ENCODE measurements at places on chromosomes 2 and 18.
A peak's percentile ranks its signal among the peaks of the same experiment; 100 is the strongest.

- DNase-seq: no peak
Measured at GRCh38 chr2:70068119-70068518, 19.2 kb upstream of the PCBP1 start.

DNA sequence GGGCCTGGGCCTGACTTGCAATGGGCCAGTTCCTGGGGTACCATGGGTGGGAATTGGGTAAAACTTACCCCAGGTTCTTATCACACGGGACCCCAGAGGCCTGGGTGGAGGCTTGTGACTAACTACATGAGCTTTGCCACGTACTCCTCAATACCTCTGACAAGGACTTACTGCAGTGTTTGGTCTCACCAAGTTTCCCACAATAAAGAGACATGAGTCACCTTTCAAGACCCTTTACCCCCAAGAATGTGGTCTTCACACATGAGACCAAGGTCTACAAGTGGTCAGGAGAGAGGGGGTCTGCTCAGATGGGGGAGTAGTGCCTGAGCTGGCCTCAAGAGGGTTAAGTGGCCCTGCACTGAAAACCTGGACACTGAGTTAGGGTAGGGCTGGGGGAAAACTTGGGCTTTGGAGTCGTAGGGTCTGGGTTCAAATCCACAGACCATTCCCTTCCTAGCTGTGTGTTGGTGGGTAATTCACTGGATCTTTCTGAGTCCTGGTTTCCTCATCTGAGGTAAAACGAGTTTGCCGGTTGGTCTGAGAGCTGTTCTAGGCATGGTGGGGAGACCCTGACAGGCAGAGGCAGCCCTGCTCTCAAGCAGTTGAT is 2.0 kb upstream of the GNLY start:
- no peak for DNase-seq

DNA sequence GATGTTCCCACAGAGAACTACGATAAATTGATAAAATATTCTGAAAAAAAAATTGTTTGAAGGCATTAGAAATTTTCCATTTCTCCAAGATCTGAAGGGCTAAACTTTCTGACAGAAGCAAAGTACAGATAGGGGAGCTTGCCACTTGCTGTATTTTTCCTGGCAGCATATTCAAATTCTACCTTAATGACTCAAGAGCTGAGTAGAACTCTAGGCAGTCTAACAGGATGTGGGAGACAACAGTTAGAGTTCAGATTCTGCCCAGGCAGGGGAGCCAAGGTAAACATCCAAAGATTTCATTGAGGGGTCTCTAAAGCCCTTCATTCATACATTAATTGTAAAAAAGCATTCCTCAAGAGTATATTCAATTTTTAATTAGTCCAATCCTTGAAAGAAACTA is 46.0 kb upstream of the RIT2 start:
- no peak for DNase-seq

DNA sequence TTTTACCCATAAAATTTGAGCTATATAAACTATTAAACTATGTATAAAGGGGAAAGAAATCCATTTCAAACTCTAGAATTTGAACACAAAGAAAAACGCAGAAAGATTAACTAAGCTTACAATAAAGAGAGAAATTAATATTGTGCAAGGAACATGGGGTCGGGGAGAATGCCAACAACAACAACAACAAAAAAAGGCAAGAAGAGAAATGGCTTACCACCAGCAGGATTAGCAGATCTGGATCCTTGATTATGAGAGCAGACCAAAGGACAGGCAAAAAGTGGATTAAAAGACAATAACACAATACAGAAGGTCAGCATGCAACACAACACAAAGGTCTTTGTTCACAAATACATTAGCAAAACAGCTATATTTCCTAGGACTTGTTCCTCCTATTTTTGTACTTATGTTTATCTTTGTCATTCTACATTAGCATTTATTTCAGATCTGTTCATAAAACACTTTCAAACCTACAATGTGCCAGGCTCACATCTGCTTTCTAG is 103.4 kb upstream of the RNU4ATAC start:
- DNase-seq: no peak

- DNase-seq: no peak
Measured at GRCh38 chr2:189574793-189575475, 5.7 kb downstream of the SLC40A1 start.

DNA sequence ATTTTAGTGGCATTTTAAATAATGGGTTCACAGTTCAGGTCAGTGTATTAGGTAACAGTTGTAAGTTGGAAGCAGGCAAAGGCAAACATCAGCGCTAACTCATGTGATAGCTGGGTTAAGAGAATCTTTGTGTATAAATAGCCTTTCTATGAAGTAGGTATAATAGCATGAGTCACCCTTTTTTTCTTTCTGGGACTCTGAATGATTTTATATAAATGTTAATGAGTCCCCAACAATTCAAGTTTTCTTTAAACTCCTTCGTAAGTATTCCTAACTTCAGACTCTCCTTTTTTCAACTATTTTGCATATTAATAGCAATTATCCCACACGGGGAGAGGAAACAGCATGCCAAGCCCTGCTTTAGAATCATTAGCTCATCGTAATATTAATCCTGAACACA is 384.3 kb downstream of the PIK3C3 start:
- DNase-seq: no peak

- DNase-seq: no peak
Measured at GRCh38 chr2:171346723-171347557, 86.8 kb downstream of the METTL8 start.

GRCh38 chr18:66557091-66557490 is 46.8 kb downstream of the CDH19 start:
- peak; percentile 50 for DNase-seq

DNA sequence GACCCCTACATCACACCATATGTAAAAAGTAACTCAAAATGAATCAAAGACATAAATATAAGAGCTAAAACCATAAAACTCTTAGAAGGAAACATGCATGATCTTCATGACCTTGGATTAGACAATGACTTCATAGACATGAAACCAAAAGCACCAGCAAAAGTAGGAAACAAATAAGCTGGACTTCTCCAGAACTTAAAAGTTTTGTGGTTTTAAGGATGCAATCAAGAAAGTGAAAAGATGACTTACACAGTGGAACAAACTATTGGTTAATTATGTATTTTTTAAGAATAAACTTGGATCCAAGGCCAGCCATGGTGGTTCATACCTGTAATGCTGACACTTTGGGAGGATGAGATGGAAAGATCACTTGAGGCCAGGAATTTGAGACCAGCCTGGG is 150.2 kb downstream of the GALNT1 start:
- DNase-seq: no peak

GRCh38 chr2:144920755-144921530 is 401.0 kb upstream of the ZEB2 start:
- DNase-seq: no peak

GRCh38 chr2:39511605-39512433 is 74.7 kb upstream of the MAP4K3 start:
- no peak for DNase-seq

GRCh38 chr18:77063260-77063659 is 69.3 kb downstream of the MBP start:
- DNase-seq: peak; percentile 92

GRCh38 chr18:31101183-31102024 is 817 bp downstream of the DSC2 start:
- peak; percentile 42 for DNase-seq

DNA sequence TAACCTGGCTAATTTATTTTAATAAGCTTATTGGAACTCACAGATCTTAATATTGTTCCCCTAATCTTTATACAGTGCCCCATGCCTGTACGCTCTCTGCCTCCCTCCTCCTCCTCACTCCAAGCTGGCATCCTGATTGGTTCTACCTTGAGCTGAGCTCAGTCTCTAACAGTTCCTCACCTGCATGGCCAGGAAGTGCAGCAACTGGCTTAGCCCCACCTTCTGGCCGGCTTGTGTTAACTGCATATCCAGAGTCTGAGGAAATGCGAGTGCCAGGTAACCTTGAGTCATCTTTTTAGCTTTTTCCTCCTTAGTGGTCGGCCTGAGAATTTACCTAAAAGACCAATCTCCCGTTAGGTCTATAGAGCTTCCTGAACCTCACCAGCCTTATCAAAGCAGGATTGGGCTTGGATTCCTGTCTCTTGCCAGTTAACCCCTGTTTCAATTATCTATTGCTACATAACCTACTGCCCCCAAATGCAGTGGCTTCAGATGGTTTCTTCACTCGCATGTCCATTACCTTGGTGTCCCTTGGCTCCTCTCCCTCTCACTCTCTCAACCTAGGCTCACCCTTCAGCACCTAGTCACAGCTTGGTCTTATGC is 89.5 kb upstream of the STK39 start:
- DNase-seq: peak; percentile 92

DNA sequence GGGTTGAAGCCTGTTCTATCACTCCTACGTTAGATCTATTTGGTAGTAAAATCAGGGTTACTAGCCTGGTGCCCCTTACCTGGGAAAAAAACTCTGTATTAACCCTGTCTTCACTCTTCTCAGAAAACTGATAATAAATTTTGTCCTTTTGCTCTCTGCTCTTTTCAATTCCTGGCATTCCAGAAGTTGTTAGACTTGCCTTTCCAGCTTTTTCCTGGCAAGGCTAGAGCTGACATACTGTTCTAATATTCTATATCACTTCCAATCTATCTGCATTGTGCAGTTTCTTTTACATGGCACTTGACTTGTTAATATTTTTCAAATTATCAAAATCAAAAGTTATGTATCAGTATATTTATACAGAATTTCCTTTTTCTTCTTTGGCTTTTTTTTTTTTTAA is 162.2 kb downstream of the FIGN start:
- peak; percentile 50 for DNase-seq

DNA sequence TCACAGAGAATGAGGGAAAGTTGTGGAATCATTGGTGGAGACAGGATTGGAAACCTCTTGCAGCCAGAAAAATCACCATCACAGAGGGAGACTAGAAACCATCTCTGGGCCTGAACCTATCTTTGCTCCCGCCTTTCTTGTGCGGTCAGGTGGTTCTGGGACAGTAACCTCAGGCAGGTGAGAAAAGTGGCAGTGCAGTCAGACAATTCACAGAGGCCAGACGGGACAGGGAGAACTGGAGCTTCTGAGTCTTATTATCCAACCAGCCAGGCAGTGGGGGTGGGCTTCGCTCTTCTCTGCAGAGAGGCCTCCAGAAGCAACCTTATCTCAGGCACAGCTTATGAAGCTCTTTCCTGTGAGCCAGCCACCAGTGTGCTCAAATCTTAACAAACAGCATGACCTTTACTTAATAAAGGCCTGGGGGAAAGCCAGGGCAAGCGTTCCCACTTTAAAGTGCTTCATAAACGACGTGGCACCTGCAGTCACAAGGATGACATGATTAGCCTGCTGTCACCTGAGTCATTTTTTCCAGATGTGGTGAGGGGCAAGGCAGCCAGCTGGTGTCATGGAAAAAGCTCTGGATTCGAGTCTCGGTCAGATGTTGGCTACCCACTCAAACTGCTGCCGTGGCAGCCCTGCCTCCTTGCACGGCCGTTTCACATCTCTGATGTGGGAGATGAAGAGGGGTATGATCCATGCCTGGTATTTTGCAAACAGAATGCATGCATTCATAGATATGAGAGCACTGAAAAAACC is 109.7 kb downstream of the B3GNT2 start:
- no peak for DNase-seq

GRCh38 chr18:72985686-72986085 is 117.9 kb upstream of the NETO1 start:
- no peak for DNase-seq

DNA sequence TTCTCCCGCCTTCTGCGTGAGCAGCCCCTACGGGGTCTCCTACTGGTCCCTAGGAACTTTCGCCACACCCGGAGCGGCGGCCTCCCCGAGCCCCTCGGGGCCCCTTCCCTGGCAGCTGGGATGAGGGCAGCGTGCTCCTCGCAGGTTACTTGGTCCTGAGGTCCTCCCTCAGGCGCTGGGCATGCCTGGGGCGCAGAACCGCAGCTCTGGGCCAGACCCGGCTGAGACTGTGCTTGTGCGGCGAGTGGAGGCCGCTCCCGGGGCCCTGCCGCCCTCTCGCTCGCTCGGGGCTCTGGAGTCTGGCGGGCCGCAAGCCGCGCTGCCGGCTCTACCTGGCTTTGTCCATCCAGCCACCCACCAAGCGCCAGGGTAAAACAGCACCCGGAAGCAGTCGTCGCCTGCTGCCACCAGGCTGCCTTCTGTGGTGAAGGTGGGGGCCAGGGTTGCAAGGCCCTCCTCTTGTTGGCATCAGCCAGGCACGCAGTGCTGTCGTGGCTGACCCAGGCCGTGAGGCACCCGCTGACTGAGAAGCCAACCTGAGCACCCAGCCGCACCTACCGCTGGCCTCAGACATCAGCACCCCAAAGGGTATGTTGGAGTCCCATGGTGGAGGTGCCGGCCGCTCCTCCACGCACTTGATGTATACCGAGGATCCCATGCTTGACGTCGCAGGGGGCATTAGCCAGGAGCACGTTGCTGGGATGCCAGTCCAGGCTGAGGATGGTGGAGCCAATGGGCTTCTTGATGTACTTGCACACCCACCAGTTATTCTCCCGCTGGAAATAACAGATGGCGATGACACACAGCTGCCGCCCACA is 46.1 kb upstream of the PTH2R start:
- DNase-seq: no peak

GRCh38 chr2:104384961-104385360 is 469.0 kb upstream of the POU3F3 start:
- DNase-seq: no peak

GRCh38 chr18:3983351-3983969 is 471.6 kb downstream of the DLGAP1 start:
- DNase-seq: peak; percentile 92

DNA sequence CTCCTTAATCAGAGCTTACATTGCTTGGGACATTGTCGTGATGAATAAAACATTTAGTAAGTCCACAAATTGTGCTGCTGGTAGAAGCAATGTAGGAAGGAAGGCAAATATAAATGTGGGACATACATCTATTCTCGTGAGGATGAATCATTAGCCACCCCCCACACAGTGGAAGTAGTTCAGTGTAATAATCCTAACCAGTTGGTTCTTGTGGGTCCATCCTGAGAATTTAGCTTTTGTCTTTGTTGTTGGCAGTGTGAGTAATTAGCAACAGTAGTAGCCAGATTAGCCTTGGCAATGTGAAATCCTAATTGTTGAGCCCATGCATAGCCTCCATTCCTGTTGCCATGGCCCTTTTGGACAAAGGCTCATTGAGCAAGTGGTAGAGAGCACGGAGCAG is 532.1 kb downstream of the FBXO15 start:
- DNase-seq: peak; percentile 74

DNA sequence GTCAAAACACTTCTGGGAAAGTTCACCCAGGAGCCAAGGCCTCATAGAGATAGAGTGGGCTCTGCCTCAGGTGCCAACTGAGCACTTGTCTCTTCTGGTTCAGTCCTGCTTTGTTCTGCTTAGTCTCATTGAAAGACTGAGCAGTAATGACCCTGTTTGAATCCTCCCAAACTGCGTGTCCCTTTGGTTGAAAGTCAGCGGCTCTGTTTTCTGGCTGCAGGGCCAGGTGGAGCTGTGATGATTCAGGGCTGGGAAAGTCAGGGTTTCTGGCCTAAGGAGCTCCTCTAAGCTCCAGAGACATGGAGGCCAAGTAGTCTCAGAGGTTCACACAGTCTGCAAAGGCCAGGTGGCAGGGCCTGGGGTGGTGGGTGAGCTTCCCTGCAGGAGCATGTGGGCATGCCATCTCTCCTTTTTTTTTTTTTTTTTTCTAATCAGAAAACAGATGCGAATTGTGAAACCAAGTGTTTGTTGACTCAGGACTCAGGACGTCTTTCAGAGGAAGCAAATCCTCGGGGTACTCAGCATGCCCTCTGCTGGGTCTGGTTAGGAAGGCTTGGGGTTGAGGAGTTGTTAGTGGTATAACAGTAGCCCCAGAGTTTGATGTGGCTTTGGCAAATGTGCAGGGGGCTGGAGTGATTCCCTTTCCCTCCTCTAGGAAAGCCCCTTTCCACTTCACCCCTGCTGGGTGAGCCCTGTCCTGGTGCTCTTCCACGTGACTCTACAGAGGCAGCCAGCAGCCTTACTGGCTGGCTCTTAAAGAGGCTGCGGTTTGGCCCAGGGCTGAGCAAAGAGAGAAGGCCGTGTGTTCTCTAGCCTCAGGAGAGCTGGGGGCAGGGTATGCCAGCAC is 38.3 kb downstream of the TMEM17 start:
- peak; percentile 73 for DNase-seq
